ENCODE measurements at places on chromosomes 16 and 17.
A peak's percentile ranks its signal among the peaks of the same experiment; 100 is the strongest.

DNA sequence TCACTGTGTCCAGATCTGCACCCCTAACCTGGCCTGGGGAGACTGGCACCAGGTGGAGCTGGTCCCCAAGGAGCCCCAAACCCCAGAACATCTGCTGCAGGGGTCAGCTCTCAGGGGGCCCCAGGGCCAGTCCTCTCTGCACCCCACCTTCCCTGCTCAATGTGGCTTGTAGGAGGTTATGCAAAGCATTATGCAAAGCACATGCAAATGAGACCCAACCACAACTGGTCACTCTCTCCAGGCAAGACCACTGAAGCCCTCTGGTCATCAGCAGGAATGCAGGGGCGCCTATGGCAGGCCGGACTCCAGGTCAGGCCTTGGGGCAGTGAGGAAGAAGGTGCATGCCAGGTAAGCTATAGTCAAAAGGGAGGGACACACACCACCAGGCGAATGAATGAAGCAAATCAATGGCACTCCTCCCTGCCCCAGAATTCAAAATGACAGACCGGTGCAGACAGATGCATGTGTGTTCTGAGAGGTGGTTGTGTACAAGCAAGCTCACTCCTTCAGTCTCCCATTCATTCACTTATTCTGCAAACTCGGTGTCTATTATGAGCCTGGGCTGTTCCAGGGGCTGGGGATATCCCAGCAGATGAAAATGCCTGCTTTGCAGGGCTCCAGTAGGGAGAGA is 48.0 kb downstream of the TMEM235 start:
- DNase-seq, result no peak

DNA sequence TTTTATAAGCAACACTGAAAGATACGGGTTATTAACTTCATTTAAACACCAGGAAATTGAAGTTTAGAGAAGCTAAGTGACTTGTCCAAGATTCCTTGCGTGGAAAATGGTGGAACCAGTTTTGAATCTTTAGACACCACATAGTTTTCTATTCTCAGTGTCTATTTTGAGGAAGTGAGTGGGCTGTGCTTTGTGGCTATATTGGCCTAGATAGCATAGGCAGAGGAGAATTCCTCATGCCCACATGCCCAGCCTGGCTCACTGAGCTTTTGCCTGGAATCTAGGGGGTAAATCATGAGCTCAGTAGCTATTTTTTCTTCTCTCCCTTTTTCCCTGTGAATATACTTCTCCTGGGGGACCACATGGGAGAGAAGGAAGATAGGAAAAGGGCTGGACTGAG is 431.3 kb downstream of the HS3ST3B1 start:
- no peak for DNase-seq

- no peak for DNase-seq
Observed at GRCh38 chr17:45170931-45171337, 9.3 kb downstream of the HEXIM2 start.

DNA sequence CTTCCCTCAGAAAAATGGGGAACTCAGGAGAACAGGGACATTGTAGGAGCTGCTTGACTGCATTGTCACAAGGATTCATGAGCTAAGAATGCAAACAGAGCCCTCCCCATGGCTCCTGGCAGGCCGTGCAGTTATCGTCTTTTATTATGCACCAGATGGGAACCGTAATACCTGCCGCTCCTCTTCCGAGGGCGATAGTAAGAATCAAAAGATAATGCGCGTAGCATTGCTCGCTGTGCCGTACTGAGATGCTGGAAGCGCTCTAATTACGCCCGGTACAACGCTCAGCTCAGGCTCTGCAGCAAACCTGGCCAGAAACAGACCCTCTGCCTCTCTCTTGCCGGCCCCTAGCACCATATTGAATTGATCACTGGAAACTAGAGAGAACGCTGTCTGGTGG is 87.1 kb upstream of the PLCG2 start:
- DNase-seq, result no peak

DNA sequence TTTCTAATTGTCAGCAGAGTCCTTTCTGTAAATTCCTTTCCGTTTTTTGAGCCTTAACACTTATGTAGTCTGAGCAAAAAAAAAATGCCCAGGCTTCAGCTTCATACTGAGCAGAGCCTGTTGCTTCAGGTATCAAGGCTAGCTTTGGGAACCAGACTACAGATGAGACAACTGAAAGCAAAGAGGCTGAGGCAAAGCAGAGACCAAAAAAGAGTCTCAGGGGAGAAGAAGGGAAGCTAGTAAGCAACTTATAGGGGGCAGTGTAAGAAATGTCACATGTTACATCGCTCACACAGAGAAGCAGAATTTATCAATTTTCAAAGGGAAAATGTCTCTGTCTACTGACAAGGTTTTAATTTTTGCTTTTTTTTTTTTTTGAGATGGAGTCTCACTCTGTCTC is 3.3 kb downstream of the HASPIN start:
- DNase-seq, result no peak

DNA sequence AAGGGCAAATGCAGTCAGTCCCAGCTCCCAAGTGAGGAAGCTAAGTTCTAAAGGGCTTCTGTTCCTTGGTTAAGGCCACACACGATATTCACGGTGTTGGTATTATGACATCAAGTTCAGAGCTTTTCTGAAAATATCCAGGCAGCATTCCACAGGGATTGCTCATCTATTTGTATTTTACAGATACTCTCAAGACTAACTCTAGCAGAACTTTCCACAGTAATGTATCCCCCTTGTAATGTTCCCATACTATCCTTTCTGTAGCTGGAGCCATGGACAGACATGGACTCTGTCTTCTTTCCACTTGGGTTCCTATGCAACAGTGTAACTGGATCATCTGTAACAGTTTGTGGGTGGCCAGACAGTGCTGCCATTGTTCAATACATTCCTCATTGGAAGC is 13.5 kb downstream of the SDR42E1 start:
- no peak for DNase-seq

GRCh38 chr17:39706921-39707337 is 7.1 kb downstream of the ERBB2 start:
- no peak for DNase-seq

DNA sequence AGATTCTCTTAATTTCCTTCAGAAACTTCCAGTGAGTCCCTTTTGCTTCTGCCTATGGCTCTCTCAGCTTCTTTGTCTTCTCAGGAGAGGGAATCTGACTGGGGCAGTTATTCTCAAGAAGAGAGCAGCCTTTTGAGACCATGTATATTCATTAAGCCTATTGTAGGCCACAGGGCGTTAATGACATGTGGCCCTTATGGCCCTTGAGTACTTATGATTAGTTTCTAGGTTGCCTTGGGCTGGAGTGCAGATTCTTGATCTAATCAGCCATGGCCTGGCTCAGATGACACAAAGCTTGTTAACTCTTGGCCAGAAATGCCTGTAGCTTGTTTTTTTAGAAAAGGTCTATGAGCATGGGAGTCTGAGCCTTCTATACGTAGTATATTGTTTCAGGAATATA is 17.4 kb downstream of the MFSD11 start:
- DNase-seq, result no peak

GRCh38 chr17:83100220-83100852 is 20.9 kb downstream of the METRNL start:
- DNase-seq, result no peak

DNA sequence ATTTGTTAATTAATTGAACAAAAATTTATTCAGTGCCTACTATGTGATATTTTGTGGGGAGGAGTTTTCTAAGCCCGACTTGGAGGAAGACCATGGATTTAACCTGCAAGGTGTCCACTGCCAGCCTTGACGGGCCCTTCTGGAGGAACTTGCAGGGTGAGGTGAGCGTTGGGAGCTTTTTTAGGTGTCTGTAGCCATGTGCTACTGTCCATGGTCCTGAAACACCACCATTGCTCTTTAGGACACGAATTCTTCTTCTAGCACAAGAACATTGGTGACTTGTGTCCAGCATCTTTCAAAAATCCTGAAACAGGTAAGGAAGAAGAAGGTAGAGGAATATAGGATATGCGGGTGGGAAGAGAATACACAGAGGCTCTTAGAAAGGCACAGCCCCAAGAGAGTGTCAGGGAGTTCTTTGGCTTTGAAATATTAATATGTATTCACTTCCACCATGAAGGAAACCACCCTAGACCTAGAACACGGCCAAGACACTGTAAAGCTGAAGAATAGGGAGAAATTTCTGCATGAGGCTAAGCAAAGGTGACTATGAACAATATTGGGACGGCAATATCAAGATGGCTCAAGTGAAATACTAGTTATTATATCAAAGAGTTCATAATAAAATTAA is 27.9 kb upstream of the OR4D1 start:
- DNase-seq, result no peak

GRCh38 chr16:17529982-17530760 is 59.4 kb upstream of the XYLT1 start:
- no peak for DNase-seq

DNA sequence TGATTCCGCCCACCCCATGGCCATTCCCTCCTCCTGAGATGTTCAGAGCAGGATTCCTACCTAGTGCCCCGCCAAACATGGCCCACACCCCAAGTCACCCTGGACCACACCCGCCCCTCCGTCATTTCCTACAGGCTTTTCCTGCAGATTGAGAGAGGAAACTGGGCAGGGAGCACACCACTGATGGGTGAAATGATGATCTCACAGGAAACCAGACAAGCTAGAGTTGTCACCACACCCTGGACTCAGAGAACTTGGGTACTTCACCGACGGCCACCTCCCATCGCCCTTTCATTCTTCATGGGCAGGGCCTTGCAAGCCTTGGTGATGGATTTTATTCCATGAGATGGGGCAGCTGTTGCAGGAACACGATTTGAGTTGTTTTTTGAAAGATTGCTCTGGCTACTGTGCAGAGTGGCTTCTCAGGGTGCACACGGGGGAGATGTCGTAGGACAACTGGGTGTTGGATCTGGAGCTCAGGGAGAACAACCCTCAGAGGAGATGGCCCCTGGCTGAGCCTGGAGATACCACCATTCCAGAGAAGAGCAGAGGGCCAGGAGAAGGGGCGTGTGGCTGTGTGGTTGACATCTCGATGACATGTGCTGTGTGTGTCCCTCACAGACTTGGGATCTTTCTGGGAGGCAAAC is 7.4 kb upstream of the B9D1 start:
- DNase-seq, result no peak

GRCh38 chr17:35895636-35896587 is 15.8 kb upstream of the CCL5 start:
- no peak for DNase-seq

- DNase-seq, result no peak
Observed at GRCh38 chr17:2406903-2407790, 6.3 kb upstream of the MNT start.

DNA sequence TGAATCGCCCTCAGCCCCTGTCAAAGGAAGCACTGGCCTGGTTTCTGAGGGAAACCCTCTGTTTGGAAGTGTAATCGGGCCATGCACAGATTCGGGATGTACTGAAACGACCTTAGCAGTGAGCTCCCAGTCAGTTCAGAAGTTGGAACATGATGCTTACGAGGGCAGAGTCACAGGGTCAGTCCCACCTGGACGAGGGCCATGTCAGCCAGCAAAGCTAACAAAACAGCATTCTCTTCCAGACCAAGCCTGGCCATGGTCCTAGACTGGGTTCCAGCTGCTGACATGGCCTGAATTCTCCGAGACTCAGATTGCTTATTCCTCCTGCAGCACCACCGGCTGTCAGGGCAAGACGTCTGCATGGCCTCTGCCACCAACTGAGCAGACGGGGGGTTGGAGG is 192.2 kb upstream of the WSCD1 start:
- peak; percentile 94 for DNase-seq

- DNase-seq, result no peak
Observed at GRCh38 chr17:71926746-71927398, 193.9 kb upstream of the SOX9 start.

- DNase-seq, result no peak
Observed at GRCh38 chr17:76384987-76385891, 830 bp downstream of the SPHK1 start.

GRCh38 chr17:77571155-77571981 is 387.1 kb upstream of the TNRC6C start:
- DNase-seq, result no peak

- no peak for DNase-seq
Observed at GRCh38 chr17:59380474-59380873, 49.0 kb downstream of the YPEL2 start.

DNA sequence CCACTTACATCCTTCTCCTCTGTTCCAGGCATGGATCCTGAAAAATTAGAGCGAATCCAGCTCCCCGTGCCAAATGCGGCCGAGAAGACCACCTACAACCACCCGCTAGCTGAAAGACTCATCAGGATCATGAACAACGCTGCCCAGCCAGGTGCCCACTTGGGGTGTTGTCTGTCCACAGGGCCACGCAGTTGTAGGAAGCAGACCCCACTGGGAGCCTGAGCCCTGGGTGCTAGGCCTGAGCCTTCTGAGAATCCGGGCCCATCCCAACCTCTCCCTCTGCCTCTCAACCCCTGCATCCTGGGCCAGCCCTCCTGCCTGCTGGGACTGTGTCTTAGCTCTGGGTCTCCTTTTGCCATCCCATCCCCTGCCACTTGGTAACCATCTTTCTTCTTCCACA is 95.4 kb downstream of the CLEC16A start:
- DNase-seq, result no peak

DNA sequence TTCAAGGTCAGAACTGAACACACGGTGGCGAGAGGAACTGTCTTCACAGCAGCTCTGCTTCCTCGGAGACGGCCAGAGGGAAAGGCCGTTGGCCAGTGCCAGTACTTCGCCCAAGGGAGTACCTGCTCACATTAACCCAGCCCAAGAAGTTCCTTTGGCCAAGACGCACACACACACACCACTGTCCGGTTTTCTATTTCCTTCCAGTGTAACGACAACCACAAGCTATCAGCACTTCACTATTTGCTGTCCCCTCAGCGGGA is 744 bp upstream of the GGNBP2 start:
- no peak for DNase-seq

GRCh38 chr17:62778990-62779681 is 29.0 kb downstream of the MARCHF10 start:
- DNase-seq, result no peak

- no peak for DNase-seq
Observed at GRCh38 chr17:72599891-72600290, 479.1 kb downstream of the SOX9 start.

GRCh38 chr17:58976541-58976940 is 130.1 kb downstream of the TRIM37 start:
- DNase-seq, result no peak

DNA sequence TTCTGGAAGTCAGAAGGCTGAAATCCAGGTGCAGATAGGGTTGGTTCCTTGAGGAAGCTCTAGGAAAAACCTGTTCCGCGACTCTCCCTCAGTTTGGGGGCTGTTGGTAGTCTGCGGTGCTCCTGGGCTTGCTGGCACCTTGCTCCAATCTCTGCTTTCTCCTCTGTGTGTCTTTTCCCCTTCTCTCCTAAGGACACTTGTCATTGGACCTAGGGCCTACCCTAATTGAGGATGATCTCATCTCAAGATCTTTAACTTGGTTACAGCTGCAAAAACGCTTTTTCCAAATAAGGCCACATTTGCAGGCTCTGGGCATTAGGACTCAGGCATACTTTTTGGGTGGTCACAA is 12.9 kb upstream of the CACNG4 start:
- no peak for DNase-seq

GRCh38 chr16:4968879-4969483 is 10.9 kb downstream of the SEC14L5 start:
- DNase-seq, result no peak

- DNase-seq, result no peak
Observed at GRCh38 chr17:19380481-19381301, 2.4 kb downstream of the MAPK7 start.
